Stimulated activated CD4-positive, alpha-beta T cell treated with anti-CD3 and anti-CD28 coated beads, Interleukin-15, amount 100 ng/mL, for 1 hour (primary cell): ENCODE measurements at places on chromosomes 2 and 18.

GRCh38 chr18:31101183-31102024 lies 817 bp downstream of the DSC2 start:
- no peak for DNase-seq

- no peak for DNase-seq
Measured at GRCh38 chr2:40178971-40179370, 272.9 kb downstream of the SLC8A1 start.

DNA sequence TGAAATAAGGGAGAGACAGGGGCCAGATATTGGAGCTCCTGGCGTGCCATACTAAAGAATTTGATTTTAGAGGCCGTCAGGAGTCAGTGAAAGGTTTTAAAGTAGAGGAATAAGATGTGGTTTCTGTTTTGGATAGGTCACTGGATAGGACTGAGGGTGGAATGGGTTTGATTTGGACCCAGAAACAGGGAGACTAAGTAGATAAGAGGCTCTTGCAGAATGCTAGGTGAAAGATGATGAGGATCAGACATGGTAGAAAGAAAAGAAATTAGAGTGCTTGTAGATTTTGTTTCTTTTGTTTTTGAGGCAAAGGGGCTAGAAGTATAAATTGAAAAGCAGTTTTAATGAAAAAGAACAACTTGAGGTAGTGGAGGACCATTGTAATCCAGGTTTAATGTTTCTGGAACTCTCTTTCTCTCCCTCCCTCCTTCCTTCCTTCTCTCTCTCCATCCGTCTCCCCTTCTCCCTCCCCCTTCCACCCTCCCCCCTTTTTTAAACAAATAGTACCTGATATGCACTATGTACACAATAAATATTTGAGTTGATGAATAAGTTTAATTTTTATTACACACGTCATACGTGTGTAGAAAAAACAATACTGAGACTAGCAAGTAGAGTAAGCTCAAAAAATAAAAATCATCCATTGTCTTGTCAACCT lies 1.9 kb downstream of the NDUFV2 start:
- DNase-seq, result no peak

- no peak for DNase-seq
Measured at GRCh38 chr2:233061591-233062450, 1.7 kb downstream of the INPP5D start.

DNA sequence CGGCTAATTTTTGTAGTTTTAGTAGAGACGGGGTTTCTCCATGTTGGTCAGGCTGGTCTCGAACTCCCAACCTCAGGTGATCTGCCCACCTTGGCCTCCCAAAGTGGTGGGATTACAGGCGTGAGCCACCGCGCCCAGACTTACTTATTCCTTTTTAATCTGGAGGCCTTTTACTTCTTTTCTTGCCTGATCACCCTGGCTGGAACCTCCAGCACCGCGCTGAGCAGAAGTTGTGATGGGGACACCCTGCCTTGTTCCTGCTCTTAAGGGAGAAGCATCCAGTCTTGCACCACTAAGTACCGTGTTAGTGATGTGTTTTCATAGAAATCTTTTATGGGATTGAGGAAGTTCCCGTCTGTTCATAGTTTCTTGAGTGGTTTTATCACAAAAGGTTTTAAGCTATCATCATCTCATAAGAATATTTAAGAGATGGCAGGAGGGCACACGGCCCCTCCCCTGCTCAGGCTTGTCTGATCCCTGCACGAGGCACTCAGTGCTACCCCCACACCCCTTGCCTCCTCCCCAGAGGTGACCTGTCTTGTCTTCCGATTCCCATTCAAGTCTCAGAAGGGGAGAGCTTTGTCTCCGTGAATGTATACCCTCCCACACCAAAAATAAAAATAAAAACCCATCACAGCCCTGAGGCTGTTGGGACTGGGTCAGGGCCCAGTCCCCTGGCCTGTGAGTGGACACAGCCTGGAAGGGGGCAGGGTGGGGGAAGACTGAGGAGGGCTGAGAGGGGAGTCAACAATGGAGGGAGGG lies 65.3 kb upstream of the SMAD7 start:
- no peak for DNase-seq

DNA sequence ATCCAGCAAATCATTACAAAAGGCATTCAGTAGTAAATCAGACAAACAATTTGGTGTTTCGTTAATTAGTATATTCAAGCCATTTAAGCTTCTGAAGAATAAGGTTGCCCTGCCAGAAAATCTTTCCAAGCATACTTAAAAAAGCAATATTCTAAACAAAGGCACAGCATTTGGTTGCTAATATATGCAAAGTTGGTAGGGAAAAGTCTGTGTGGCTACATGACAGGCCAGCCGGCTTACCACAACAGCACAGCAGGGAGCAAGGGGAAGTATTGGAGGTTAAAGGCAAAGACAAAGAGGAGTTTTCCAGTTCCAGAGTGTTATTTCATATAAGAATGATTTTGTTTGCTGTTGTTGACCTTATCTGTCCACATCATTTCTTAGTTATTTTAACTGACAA lies 282.3 kb downstream of the MBD5 start:
- no peak for DNase-seq

DNA sequence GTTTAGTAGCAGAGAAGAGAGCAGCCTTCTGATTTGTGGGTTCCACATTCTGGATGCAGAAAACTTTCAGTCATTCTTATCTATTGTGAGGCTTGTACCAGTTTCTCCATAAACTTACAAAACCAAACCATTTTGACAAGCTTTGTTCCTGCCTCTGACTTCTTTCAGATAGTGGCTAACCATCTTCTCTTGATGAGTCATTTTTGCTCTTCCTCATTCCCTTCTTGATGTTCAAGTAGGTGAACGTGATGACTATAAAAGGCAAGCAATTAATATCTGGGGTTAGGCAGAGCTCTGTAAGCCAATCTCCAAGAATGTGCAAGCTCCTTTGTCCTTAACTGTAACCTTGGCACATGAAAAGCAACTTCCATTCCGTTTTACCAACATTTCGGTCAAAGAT lies 2083.1 kb upstream of the PIK3C3 start:
- DNase-seq, result no peak

GRCh38 chr2:71507476-71507875 lies 54.1 kb downstream of the DYSF start:
- DNase-seq, result no peak

DNA sequence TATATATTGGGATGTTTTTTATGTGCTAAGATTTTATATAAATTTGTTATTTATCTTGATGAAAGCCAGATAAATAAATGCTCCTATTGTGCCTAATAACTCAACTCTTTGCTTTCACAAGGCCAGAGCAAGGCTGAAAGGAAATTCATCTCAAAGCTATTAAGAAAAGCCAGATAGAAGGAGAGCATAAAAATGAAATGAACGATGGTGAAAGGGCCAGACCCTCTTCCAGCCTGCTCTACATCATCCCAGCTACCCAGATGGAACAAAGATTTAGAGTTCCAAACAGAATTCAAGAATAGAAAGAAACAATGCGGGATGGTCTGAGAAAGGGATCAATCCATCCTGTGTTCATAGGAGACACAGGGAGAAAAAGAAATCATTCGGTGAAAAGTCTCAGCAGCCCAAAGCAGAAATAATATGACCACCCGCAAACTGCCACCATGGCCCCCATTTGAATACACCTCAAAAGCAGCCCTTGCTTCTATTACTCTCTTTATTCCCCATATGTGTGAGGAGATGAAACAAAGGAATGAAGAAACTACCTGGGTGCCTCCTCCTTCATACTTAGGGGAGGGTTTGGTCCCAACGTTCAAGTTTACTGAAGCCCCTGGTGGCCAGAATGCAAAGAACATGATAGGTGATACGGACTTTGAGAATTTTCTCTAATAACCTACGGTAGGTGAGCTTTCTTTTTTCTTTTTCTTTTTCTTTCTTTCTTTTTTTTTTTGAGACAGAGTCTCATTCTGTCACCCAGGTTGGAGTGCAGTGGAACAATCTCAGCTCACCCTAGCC lies 110.1 kb upstream of the FBXO11 start:
- no peak for DNase-seq

- no peak for DNase-seq
Measured at GRCh38 chr18:53025247-53025646, 685.2 kb downstream of the DCC start.

DNA sequence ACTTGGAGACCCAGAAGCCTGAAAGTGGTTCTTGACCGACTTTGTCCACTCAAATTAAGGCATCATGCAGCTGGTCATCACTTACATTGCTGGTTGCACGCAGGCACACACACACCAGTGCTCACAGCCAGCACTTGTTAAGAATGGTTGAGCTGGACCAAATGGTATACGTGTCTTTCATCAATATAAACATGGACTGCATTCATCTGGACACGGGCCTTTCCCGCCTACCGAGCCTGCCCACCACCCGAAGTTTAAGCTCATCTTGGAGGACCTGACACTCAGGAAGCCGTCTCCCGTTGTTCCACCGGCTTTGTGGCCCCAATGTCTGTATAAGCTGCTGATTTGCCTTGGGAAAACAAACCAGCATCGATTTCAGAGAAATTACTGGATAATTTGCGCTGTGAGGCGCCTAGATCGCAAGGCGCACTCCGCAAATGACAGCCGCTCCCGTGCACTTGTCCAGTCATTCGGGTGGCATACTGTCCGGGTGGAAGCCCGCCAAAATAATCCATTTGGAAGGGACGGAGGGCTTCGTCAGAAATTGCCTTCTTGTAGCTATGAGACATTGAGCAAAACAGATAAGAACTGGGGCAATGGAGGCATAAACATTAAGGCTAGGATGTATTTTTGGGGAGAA lies 40.1 kb upstream of the AKAIN1 start:
- peak; percentile 12 for DNase-seq

DNA sequence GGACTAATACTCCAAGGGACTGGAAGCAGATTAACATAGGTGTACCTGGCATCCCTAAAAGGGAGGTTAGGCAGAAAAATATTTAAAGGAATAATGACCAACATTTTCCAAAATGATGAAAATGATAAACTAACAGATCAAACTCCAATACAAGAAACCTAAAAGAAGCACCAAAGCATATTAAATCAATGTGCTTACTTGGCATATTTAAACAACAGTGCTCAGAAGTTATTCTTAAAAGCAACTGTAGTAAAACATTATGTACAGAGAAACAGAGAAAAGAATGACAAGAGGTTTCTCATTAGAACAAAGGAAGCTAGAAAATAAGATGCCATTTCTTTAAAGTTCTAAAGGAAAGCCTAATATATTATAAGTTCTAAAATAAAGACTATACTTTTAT lies 947.3 kb upstream of the TMEFF2 start:
- no peak for DNase-seq

DNA sequence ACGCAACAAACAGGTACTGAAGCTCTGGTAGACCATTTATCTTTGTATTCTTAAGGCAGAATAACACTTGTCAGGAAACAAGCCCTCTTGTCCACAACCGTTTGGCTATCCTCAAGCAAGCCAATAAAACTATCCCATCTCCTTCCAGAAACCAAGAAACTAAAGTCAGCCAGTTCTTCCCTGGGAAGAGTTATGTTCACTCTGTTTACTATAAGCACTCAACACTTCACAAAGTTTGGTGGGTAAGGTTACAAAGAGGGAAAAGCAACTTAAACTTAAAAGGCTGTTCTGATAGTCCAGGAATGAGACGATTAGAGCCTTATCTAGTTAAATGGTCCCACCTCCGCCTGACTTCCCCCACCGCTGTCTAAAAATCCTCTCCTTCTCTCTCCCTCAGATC lies 25.6 kb downstream of the LRP2 start:
- no peak for DNase-seq

- no peak for DNase-seq
Measured at GRCh38 chr18:50659091-50660003, 99.5 kb downstream of the MAPK4 start.

DNA sequence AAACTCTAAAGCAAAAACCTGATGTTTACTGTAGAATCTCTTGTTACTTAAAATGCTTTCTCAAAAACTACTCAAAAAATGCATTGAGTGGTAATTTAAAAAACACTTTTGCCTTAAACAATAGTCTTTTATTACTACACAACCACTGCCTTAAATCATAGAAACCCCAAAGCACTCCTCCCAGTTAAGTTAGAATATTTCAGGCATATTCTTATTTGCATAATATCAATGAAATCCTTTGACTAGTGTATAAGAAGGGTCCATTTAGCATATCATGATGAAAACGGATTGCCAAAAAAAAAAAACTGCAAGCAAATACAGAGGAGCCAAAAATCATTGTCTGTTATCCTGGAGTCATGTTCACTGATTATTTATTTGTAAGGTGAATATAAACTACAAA lies 119.2 kb downstream of the PTPRM start:
- DNase-seq, result no peak

DNA sequence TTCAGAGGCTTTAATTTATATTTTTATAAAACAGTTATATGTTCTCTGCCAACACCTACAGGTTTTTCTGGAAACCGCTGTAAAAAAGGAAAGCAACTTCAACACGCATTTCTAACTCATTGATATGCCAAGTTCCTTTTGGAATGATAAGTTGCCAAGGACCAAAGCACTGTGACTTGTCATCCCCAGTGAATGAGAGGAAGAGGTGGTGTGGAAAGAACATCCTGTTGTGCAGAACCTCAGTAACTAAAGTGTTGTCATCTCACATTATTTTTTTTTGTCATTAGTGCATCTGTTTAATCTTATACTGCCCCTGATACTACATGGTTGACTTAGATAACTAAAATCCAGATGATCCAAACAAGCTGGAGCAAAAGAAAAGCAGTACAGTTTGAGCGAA lies 96.0 kb upstream of the NEUROD1 start:
- no peak for DNase-seq

DNA sequence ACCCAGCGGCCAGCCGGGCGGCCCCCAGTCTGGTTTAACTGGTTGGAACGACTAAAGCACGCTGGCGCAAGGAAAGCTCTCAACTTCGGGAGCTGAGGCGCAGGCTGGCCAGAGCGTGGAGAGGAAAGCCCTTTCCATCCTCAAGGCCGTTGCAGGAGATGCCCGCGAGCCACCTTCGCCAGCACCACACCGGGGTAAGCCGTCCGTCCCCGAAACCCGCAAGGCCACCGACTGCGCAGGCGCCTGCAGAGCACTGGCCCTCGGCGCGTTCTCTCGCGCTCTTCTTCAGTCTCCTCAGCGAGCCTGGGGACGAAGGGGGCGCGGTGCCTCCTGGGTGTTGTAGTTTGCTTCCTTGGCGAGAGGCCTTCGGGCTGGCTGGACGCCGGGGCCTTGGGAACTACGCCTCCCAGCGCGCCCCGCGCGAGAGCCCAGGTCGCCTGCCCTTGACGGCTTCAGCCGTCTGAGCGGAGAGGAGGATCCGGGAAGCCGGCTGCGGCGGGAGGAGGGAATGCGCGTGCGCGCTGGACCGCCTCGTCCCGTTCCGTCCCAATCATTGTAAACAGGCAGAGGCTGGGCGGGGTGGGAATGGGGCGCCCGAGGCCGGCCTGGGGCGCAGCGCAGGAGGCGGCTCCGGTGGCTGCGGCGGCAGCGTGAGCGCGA lies at the start of gene RALBP1:
Gene RALBP1, plus strand, starts transcription at position 531 of the 660 bp plus-strand sequence. CDS start 37,533 bp downstream, outside the sequence.
- DNase-seq, result peak; percentile 95

GRCh38 chr2:100376836-100377235 lies 40.6 kb downstream of the CHST10 start:
- no peak for DNase-seq

GRCh38 chr2:143954186-143954585 lies 565.7 kb downstream of the ZEB2 start:
- no peak for DNase-seq

GRCh38 chr18:21242141-21242779 lies at the start of gene GREB1L:
Gene GREB1L (plus strand): TSS chr18:21242232. CDS start chr18:21383519, 141,287 bp downstream.
- DNase-seq, result peak; percentile 2
